ENCODE measurements at places on chromosomes 2 and 18. TPM values are rescaled to one million over a fixed set of nuclear protein-coding genes. Genes with fewer than 3 reads are reported as not detected.

DNA sequence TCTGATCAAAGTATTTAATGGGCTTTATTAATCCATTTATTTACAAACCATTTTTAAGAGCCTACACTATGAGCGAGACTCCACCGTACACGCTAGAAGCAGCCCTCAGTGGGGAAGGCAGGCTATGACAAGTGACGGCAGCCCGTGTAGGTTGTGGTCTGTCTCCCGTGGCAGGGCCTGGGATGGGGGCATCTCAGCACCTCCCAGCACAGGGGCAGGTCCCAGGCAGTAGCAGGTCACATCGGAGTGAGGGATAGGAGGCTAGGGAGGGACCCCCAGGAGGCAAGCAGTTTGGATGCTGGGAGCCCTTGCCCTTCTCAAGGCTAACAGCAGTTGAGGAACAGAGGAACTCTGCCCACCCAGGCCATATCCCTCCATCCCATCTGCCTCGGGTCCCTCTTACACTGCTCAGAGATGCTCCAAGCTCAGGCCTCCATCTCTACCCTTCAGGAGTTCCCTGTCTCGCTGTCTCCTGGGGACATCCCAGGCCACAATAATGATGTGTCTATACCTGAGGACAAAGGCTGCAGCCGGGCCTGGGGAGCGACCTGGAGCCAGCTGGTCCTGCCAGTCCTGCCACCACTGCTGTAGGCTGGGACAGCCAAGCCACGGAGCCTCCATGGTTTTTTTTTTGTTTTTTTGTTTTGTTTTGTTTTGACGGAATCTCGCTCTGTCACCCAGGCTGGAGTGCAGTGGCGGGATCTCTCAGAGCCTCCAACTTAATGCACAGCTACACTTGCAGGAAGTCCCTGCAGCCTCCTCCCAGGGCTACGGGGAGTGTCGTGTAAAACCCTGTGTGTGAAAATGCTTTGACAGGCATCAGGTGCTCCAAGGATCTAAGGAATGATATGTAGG, 92.0 kb downstream of the NDUFA10 start:
- no peak for DNase-seq
- H3K27ac ChIP-seq, result no peak overlapping the region
- H3K27me3 ChIP-seq, result no peaks in the 10 kb centered on the region
- no peak overlapping the region for H3K4me3 ChIP-seq
- H3K36me3 ChIP-seq, result no peaks in the 10 kb centered on the region
- H3K4me1 ChIP-seq, result no peaks in the 10 kb centered on the region

- H3K27ac ChIP-seq, result peak overlapping the region; percentile 56
- no peak for DNase-seq
- peaks cover 15% of the 10 kb centered on the region for H3K4me1 ChIP-seq
Observed at GRCh38 chr2:10301941-10302478, 694 bp upstream of the HPCAL1 start.

Gene COL5A2
- 18.7 TPM for total RNA-seq

- peaks cover 22% of the 10 kb centered on the region for H3K4me1 ChIP-seq
- no peak overlapping the region for H3K4me3 ChIP-seq
- H3K36me3 ChIP-seq, result no peaks in the 10 kb centered on the region
- H3K27me3 ChIP-seq, result no peaks in the 10 kb centered on the region
- no peak overlapping the region for H3K27ac ChIP-seq
- DNase-seq, result no peak
Observed at GRCh38 chr2:85800586-85800985, 46.8 kb downstream of the ATOH8 start.

DNA sequence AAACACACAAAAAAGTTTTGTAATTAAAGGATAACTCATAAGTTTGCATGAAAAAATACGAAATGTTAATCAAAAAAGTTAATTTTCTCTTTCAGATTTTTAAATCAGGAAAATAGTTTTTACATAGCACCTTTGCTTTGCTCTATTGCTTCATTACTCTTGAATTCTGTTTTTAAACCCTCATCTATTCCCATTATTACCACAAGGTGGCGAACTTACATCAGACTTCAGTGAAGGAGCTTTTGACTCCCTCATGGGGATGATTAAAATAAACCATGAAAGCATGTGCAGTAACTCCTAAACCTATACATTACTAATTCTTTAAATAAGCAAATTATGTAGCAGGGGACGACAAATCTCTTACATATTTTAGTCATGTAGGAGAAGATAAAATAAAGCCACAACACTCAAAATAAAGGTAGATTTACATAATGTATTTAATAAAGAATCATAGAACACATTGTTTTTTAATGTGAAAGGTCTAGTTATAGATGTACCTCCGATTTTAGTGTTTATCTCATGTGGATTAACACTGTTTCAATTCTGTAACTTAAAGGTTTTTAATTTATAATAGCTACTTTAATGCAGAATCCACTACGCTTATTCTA, 105.2 kb downstream of the NETO1 start:
- DNase-seq, result no peak
- no peak overlapping the region for H3K4me3 ChIP-seq
- no peak overlapping the region for H3K27ac ChIP-seq
- no peaks in the 10 kb centered on the region for H3K36me3 ChIP-seq
- H3K27me3 ChIP-seq, result no peaks in the 10 kb centered on the region

Gene LAMA1
- total RNA-seq, result 17.8 TPM

DNA sequence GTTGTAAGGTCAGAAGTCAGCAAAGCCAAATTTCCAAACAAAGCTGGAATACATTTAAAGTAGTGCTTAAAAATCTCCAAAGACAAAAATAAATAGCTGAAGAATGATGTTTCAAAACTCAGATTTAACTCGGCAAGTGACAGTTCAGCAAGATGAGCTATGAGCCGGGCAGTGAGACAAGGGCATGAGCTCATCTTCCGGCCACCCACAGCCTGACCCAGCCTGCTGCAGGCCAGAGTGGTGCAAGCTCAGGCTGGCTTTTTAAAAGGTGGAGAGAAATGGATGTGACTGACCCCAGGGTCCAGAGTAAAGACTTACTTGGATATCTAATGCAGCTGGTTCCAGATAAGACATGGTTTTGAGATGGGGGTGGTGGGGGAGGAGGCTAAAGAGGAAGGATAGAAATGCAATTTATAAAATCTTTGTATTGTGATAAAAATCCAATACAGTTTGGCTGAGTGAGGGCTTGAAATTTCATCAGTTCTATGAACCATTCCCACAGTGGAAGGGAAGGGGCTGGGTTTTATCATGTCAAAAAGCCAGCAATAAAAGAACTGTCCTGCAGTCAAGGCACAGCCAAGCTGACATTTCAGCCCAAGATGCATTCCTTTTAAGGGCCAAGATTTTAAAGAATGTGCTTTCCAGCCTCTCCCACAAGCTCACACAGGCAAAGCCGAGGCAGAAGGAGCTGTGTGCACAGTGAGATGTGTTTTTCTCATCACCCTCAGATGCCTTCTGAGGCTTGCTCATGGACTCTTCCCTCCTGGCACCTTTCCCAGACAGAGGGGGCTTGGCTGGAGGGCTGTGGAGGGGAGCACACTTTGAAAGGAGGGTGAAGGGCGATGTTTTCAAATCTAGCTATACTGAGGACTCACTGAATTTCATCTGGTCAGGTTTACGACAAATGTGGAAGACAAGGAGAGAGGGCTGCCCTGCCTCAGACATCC, 97.9 kb upstream of the KLHL29 start:
- no peaks in the 10 kb centered on the region for H3K36me3 ChIP-seq
- DNase-seq, result no peak
- no peaks in the 10 kb centered on the region for H3K27me3 ChIP-seq
- H3K27ac ChIP-seq, result no peak overlapping the region
- H3K4me1 ChIP-seq, result no peaks in the 10 kb centered on the region

DNA sequence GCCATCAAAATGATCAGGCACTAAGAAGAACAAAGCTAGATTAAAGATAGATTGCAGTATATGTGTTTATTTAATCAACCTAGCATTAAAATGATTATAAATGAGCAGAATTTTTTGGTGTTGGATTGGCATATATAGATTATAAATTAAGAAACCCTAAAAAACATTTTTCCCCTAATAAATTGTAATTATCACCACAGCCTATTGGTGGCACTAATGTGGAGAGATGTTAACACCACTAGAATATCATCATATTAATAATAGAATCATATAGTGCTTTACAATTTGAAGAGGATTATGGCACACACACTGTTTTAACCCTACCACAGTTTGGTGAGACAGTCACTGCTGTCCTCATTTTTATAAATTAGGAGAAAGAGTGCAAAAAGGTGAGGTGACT, 112.4 kb upstream of the RND3 start:
- H3K4me1 ChIP-seq, result peaks cover 10% of the 10 kb centered on the region
- H3K27me3 ChIP-seq, result no peaks in the 10 kb centered on the region
- no peak overlapping the region for H3K27ac ChIP-seq
- no peak overlapping the region for H3K4me3 ChIP-seq
- H3K36me3 ChIP-seq, result no peaks in the 10 kb centered on the region
- DNase-seq, result no peak

Data from thyroid gland (tissue), 4 donors.